ENCODE measurements at places on chromosomes 11 and 22. TPM values are rescaled to one million over a fixed set of nuclear protein-coding genes. Genes with fewer than 3 reads are reported as not detected.

The MRGPRX3 gene
- total RNA-seq, result not detected

DNA sequence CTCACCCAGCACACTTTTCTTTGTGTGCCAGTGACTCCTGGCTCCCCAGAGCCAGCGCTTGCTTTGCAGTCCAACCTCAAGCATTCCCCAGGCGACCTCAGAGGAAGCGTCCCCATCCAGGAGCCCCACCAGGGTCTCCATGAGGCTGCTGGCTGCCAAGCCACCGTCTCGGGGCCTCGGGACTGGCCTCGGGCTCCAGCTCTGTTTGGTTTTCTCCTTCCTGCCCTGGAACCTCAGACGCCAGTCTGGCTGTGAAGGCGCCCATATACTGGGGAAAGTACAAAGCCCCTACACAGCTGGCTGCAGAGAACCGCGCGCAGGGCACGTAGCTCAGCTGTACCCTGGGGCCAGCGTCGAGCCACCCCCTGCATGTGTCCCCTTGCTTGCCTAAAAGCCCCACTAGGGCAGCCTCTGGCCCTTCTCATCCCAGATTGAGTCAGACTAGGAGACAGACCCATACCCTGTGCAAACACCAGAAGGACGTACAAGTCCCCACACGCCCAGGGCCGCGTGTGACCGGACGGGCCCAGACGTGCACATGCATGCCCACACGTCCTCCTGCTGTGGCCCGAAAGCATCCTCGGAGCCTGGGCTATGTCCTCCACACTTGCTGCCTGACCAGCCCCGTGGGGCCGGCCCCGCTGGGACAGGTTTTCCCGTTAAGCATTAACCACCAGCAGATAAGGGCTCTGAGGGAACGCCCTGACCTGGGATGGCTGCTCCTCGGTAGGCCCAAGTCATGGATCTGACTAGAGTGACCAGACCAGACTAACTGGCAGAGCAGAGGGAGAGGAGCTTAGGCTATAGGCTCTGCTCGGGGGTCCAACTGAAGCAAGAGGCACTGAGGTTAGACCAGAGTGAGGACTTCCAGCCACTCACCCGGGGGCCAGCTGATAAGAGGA, 4.2 kb upstream of the SYT8 start:
- DNase-seq, result no peak
- H3K4me1 ChIP-seq, result peaks cover 80% of the 10 kb centered on the region
- H3K36me3 ChIP-seq, result no peaks in the 10 kb centered on the region
- peak overlapping the region; percentile 98 for H3K27ac ChIP-seq
- H3K4me3 ChIP-seq, result no peak overlapping the region

- no peak for DNase-seq
- H3K27me3 ChIP-seq, result peaks cover 7% of the 10 kb centered on the region
- H3K36me3 ChIP-seq, result no peaks in the 10 kb centered on the region
- peaks cover 9% of the 10 kb centered on the region for H3K4me1 ChIP-seq
Observed at GRCh38 chr11:110912437-110912836, 200.2 kb upstream of the ARHGAP20 start.

DNA sequence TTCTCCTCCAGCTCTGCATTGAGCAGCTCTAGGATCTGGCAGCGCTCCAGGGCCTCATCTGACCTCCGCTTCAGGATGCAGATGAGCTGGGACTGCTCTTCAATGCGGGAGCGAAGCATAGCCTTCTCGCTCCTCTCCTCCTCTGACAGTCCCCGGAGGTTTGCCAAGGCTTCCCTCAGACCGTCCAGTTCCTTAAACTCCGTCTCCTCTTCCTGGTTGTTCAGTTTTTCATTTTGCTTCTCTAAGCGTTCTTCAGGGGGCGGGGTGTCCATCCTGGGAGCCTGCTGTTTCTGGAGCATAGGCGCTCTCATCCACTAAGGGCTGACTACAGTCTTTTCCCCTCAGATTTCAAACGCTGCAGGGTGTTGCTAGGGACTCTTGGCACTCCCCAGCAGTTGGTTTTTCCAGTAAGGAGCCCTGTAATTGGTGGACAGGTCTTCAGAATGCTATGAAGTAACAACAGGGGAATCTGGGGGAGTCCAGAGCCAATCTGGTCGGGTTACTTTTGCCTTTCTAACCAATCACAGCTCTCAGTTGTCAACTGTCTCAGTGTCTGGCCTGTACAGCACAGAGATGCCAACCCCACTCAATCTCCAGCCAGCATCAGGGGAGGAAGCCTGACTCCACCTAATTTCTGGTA, at the start of gene CCDC89:
CCDC89 (minus strand) TSS at position 376 of the 640 bp plus-strand sequence; CDS start at position 311, 65 bp downstream.
- H3K36me3 ChIP-seq, result no peaks in the 10 kb centered on the region
- DNase-seq, result no peak
- peaks cover 2% of the 10 kb centered on the region for H3K4me1 ChIP-seq
- no peaks in the 10 kb centered on the region for H3K27me3 ChIP-seq

DNA sequence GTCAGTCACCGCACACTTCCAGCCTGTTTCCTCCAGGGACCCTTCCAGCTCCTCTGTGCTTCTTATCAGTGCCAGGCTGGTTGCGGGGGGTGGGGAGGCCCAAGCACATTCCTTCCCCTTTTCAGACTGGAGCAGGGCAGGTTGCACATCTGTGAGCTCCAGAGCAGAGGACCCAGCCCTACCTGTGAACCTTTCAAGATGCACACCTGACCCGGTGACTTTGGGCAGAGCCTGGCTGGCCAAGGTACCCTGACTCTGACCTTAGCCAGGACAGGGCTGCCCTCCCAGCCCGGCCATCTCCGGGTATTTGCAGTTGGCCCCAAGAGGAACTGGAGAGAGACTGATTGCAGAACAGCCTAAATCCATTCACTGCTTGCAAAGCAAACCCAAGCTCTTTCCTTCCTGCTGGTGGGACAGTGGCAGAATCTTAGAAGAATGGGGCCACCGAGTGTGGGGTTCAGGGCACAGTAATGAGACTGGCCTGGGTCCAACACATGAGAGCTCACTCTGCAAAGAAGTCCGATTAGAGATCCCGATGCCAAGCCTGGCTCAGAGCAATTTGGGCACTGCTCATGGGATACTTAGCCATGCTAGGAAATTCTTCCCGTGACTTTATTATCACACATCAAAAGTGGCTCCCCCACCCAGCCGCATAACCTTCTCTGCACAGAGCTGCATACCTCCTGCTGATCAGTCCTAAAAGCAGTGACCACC, 64.7 kb upstream of the CCND1 start:
- H3K36me3 ChIP-seq, result no peaks in the 10 kb centered on the region
- no peak overlapping the region for H3K27ac ChIP-seq
- H3K27me3 ChIP-seq, result peaks cover 7% of the 10 kb centered on the region
- no peak overlapping the region for H3K4me3 ChIP-seq

GRCh38 chr11:121300313-121300971, 7.9 kb downstream of the SC5D start:
- H3K4me3 ChIP-seq, result no peak overlapping the region
- H3K27ac ChIP-seq, result no peak overlapping the region
- peaks cover 13% of the 10 kb centered on the region for H3K36me3 ChIP-seq
- peaks cover 24% of the 10 kb centered on the region for H3K4me1 ChIP-seq

The PHF21B gene
- total RNA-seq, result 0.54 TPM

DNA sequence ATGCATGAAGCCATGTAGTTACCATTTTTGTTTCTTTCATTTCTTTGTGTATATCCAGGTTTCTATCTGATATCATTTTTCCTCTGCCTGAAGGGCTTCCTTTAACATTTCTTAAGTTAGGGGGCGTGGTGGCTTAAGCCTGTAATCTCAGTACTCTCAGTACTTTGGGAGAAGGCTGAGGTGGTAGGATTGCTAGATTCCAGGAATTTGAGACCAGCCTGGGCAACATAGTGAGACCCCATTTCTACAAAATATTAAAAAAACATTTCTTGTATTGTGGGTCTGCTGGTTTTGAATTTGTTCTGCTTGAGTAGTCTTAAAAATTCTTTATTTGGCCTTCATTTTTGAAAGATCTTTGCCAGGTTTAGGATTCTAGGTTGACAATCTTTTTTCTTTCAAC, 5.5 kb upstream of the PACS1 start:
- H3K4me3 ChIP-seq, result no peak overlapping the region
- H3K4me1 ChIP-seq, result peaks cover 18% of the 10 kb centered on the region
- no peaks in the 10 kb centered on the region for H3K27me3 ChIP-seq
- H3K27ac ChIP-seq, result no peak overlapping the region
- DNase-seq, result no peak

DNA sequence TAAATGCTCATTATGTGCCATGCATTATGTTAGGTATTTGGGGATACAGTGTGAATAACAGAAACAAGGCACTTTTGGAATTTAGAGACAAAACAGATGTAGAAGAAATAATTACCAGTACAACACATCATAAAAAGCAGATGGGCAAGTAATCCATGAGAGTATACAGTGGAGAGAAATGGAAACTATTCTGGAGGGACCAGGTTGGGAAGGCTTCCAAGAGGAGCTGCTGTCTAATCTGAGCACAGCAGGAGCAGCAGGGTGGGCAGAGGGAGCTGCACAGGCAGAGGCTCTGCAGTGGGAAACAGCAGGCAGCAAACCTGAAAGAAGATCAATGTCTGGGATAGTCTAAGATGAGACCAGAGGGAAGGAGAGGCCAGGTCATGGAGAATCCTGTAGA, 268.7 kb upstream of the CCDC90B start:
- no peak overlapping the region for H3K4me3 ChIP-seq
- peaks cover 9% of the 10 kb centered on the region for H3K27me3 ChIP-seq
- H3K27ac ChIP-seq, result no peak overlapping the region
- no peak for DNase-seq
- no peaks in the 10 kb centered on the region for H3K36me3 ChIP-seq

GRCh38 chr11:65288706-65289536, 25.7 kb upstream of the CDC42EP2 start:
- peak; percentile 47 for DNase-seq
- H3K36me3 ChIP-seq, result peaks cover 7% of the 10 kb centered on the region
- no peaks in the 10 kb centered on the region for H3K27me3 ChIP-seq
- peaks cover 39% of the 10 kb centered on the region for H3K4me1 ChIP-seq

GRCh38 chr11:34354782-34355181, 3.0 kb downstream of the ABTB2 start:
- H3K4me3 ChIP-seq, result no peak overlapping the region
- H3K27me3 ChIP-seq, result peaks cover 5% of the 10 kb centered on the region
- no peak overlapping the region for H3K27ac ChIP-seq
- H3K4me1 ChIP-seq, result peaks cover 36% of the 10 kb centered on the region

DNA sequence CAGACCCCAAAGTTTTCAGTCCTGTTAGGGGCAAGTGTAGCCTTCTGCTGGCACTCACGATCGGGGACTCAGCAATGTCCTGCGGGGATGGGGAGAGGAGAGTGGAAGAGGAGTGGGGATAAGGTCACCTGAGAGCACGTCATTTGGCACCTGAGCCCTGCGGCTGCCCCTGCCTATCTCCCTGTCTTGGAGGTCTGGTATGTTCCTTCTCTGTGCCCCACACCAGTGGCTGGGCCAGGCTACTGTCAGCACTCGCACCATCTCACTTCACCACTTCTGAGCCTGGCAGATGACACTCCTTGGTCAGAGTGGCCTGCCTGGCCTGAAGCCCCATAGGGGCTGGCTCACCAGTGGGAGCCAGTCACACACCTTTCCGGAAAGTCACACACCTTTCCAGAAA, 20.1 kb upstream of the CHADL start:
- H3K36me3 ChIP-seq, result peaks cover 27% of the 10 kb centered on the region
- peaks cover 15% of the 10 kb centered on the region for H3K4me1 ChIP-seq
- H3K27me3 ChIP-seq, result no peaks in the 10 kb centered on the region

DNA sequence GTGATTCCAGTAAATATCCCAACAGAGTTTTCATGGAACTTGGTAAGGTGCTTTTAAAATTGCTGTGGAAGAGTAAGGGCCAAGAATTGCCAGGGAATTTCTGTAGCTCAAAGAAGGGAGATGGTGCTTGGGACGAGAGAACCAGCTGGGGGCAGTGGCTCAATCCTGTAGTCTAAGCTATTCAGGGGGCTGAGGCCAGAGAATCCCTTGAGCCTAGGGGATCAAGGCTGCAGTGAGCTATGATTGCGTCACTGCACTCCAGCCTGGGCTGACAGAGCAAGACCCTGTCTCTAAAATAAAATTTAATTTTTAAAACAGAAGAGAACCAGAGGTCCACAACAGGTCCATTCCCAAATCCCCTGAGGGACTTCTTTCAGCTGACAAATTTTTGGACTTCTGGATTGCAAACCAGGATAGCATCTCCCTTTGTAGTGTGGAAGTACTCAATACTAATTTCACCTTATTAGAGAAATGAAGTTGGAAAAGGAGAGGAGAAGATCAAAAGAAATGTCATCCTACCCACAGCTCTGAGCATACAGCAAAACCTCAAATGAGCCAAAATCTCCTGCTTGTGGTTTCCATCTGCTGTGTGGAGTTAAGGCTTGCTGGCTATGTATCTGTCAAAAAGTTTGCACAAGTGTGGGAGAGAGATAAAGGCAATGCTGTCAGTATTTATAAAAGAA, 59.2 kb upstream of the CLPB start:
- H3K4me1 ChIP-seq, result peaks cover 3% of the 10 kb centered on the region
- H3K36me3 ChIP-seq, result no peaks in the 10 kb centered on the region
- H3K27me3 ChIP-seq, result peaks cover 21% of the 10 kb centered on the region

DNA sequence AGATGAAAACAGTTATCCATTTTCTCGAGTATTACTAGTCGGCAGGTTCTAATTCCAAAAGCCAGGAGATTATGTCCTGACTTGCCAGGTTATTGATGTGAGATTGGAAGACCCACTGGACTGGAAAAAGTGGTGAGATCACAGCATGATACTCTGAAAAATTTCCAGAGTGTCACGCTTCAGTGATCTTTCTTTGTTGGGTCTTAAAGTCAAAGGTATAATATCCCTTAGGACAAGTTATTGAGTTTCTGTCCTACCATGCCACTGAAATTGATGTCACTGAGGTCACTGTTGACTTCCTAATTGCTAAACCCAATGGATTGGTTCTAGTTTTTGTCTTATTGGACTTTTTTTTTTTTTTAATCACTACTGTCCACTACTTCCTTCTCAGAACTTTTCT, 104.5 kb upstream of the GRAMD1B start:
- H3K4me1 ChIP-seq, result no peaks in the 10 kb centered on the region
- H3K36me3 ChIP-seq, result no peaks in the 10 kb centered on the region
- DNase-seq, result no peak
- H3K4me3 ChIP-seq, result no peak overlapping the region
- H3K27ac ChIP-seq, result no peak overlapping the region
- H3K27me3 ChIP-seq, result peaks cover 7% of the 10 kb centered on the region

GRCh38 chr11:115741376-115742107, 237.3 kb upstream of the CADM1 start:
- peaks cover 33% of the 10 kb centered on the region for H3K27me3 ChIP-seq
- H3K4me3 ChIP-seq, result no peak overlapping the region
- H3K27ac ChIP-seq, result no peak overlapping the region
- no peak for DNase-seq

The TP53AIP1 gene
- total RNA-seq, result not detected

- H3K36me3 ChIP-seq, result no peaks in the 10 kb centered on the region
- H3K4me1 ChIP-seq, result peaks cover 24% of the 10 kb centered on the region
- H3K27me3 ChIP-seq, result no peaks in the 10 kb centered on the region
- no peak for DNase-seq
- H3K4me3 ChIP-seq, result no peak overlapping the region
Observed at GRCh38 chr11:2898366-2899079, 12.9 kb upstream of the CDKN1C start.

The CYTH4 gene
- total RNA-seq, result not detected

The MRGPRE gene
- total RNA-seq, result not detected

DNA sequence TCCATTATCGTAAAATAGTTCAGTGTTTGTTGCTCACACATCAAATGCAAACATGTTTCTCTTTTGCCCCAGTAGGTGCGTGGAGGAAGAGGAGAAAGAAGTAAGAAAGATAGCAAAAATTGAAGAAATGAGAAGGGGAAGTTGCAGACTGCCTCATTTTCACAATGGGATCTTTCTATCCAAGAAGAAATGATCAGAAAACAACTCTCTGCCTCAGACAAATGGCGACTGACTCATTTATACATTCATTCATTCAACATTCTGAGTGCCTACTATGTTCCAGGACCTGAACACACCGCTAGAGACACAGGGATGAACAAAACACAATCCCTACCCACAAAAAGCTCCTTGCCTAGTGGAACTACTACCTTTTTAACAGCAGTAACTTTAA, 367 bp downstream of the HPS5 start:
- no peaks in the 10 kb centered on the region for H3K27me3 ChIP-seq
- peak overlapping the region; percentile 100 for H3K27ac ChIP-seq
- H3K36me3 ChIP-seq, result peaks cover 4% of the 10 kb centered on the region
- H3K4me3 ChIP-seq, result peak overlapping the region; percentile 92
- peaks cover 74% of the 10 kb centered on the region for H3K4me1 ChIP-seq
- DNase-seq, result no peak

Measured in chondrocyte (in vitro differentiated cells).